Camera-type eye (tissue), 1 donor: ENCODE measurements at places on chromosomes 2 and 18. TPM values are rescaled to one million over a fixed set of nuclear protein-coding genes. Genes with fewer than 3 reads are reported as not detected.

CHCHD5 gene
- total RNA-seq = 28.8 TPM

OR6B2 gene
- not detected for total RNA-seq

FBXO41 gene
- total RNA-seq = 6.7 TPM

CAPN13 gene
- 2.5 TPM for total RNA-seq

GNAL gene
- total RNA-seq = 17.5 TPM

QPCT gene
- 12.0 TPM for total RNA-seq

SYT4 gene
- total RNA-seq = 68.5 TPM

ARHGEF4 gene
- 57.8 TPM for total RNA-seq

NCL gene
- 289 TPM for total RNA-seq

INHBB gene
- total RNA-seq = 25.7 TPM

SCN2A gene
- 24.2 TPM for total RNA-seq

SPC25 gene
- 13.1 TPM for total RNA-seq

NT5C1B gene
- not detected for total RNA-seq

FER1L5 gene
- 0.60 TPM for total RNA-seq

SNED1 gene
- total RNA-seq = 16.0 TPM

REG3A gene
- not detected for total RNA-seq

ABCG5 gene
- 0.27 TPM for total RNA-seq

TNS1 gene
- 132 TPM for total RNA-seq

FLACC1 gene
- 2.9 TPM for total RNA-seq

FBLN7 gene
- 17.3 TPM for total RNA-seq

CPS1 gene
- total RNA-seq = 3.8 TPM

GPAT2 gene
- total RNA-seq = 1.3 TPM

TM4SF20 gene
- total RNA-seq = not detected

ZNF385B gene
- 30.8 TPM for total RNA-seq

ACP1 gene
- 143 TPM for total RNA-seq
